DMS53 (cell line): ENCODE measurements at places on chromosomes 11 and 22.

DNA sequence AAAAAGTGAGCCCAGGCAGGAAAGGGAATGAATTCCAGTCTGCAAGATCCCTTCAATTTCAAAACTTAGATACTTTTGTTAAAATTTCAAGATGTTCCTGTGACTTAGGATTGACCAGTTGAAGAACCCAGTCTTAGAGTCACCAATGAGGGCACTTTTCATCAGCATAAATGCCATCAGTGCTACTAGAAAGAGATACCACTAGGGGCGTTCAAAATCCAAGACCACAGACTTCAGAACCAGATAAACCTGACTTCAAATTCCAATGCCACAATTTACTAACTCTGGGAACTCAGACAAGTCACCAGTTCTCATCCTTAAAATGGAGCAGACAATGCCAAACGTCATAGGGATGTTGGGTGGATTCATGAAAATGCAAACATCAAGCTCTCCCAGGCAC lies 523.2 kb downstream of the BUD13 start:
- no peak for DNase-seq

- DNase-seq = peak; percentile 60
Observed at GRCh38 chr11:108223348-108224149, 682 bp downstream of the ATM start.

- DNase-seq = peak; percentile 0
Observed at GRCh38 chr22:27962268-27963044, 43.4 kb upstream of the PITPNB start.

- no peak for DNase-seq
Observed at GRCh38 chr22:31085493-31085824, 4.3 kb downstream of the SMTN start.

DNA sequence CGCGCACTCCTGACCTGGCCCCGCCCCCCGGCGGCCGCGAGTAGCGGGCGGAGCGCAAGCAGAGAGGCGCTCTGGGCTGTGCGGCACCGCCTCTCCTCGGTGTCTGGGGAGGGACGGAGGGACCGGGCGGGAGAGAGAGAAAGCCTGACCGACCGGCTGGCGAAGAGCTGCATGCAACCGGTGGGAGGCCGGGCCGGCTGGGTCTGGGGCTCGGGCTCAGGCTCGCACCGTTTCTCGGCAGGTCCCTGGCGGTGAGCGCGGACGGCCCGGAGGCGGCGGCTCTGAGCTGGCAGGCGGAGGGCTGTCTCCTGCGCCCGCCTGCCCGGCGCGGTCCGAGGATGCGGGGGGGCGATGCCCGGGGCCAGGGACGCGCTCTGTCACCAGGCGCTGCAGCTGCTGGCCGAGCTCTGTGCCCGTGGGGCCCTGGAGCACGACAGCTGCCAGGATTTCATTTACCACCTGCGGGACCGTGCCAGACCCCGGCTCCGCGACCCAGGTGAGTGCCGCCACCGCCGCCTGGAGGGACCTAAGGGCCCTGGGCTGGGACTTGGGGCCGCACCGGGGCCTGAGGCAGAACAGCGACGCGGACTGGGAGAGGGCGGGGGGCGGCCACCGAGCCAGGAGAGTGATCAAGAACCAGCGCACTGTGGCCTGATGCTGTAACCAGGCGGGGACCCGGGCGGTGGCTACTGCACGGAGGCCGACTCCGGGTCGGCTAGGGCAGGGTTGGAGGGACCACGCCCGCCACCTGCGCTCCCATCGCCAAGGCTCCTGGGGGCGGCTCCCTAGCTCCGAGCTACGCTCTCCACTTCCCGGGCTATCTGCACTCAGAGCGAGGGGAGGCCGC lies at the start of gene SYT9:
Gene SYT9, plus strand, starts transcription at position 69 of the 847 bp plus-strand sequence. Its CDS starts 283 bp downstream, at position 352.
- peak; percentile 88 for DNase-seq

GRCh38 chr11:92843455-92843854 lies 126.0 kb upstream of the MTNR1B start:
- no peak for DNase-seq

DNA sequence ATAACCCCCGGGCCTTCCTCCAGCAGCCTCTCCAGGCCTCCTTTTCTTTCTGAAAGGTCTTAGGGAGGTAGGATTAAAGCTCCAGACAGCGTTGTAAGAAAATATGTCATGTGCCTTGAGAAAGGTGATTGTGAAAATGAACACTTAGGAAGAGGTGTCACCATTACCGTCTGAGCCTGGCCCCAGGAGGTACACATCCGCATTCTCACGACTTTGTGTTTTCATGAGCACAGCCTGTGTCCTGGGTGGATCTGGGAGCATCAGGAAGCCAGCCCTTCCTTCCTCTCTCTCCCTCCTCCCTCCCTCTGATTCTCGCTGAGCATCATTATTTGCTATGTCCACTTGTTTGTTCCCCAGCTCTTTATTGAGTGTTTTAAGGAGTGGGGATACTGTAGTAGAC lies 105.1 kb upstream of the CRYBB3 start:
- no peak for DNase-seq

GRCh38 chr11:17735818-17736578 lies 1.4 kb downstream of the KCNC1 start:
- DNase-seq = peak; percentile 48

GRCh38 chr11:84211896-84212295 lies 925.7 kb upstream of the CCDC90B start:
- no peak for DNase-seq

GRCh38 chr22:37306494-37306829 lies 24.2 kb downstream of the CYTH4 start:
- no peak for DNase-seq

- DNase-seq = no peak
Observed at GRCh38 chr11:74319139-74319816, 7.8 kb upstream of the P4HA3 start.

GRCh38 chr11:15705891-15706290 lies 591.2 kb downstream of the INSC start:
- DNase-seq = no peak

DNA sequence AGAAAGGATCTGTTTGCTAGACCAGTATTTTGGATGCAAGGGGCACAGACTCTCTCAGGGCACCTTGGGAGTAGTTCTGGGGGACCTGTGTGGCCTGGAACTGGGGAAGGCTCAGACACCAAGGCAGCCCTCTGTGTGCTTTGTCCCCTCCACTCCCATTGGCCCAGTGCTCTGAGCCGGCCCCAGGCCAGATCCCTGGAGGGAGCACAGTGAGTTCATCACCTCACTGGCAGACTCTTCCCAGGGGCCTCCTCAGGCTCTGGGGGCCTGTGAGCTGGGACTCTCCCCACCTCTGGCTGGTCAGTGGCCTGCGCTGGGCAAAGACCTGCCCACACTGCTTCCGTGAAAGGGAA lies 51.7 kb downstream of the CHRDL2 start:
- no peak for DNase-seq

GRCh38 chr11:74780248-74781005 lies 31.8 kb downstream of the RNF169 start:
- DNase-seq = no peak

DNA sequence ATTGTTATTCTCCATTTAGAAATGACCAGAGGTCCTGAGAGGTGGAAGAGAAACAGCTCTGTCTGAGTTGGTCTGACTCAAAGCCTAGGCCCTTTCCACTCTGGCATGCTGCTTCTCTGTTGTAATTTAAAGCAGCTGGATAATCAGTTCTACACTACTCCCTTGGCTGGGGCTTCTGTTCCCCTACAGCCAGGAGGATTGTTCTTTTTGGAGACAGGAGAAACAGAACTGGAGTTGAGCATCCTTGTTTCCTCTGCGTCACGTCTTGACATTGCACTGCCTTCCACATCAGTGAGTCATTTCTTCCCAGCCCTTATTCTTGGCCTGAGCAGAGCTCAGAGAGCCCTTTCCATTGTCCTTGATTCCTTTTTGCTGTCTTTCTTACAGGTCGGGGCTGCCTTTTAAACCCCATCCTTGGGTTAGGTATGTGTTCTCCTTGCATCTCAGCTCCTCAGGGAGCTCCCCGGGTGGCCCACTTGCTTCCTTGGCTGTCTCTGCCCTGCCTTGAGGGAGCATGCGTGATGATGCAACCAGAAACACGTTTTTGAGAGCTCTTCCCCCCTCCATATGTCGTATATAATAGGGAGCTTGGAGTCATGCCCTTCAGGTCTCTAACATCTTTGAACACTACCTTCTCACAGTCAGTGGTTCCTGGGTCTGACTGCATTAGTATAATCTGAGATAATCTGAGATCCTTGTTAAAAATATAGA lies 35.7 kb downstream of the CYB5R2 start:
- no peak for DNase-seq

GRCh38 chr11:113681711-113682413 lies 24.2 kb downstream of the TMPRSS5 start:
- DNase-seq = peak; percentile 20

DNA sequence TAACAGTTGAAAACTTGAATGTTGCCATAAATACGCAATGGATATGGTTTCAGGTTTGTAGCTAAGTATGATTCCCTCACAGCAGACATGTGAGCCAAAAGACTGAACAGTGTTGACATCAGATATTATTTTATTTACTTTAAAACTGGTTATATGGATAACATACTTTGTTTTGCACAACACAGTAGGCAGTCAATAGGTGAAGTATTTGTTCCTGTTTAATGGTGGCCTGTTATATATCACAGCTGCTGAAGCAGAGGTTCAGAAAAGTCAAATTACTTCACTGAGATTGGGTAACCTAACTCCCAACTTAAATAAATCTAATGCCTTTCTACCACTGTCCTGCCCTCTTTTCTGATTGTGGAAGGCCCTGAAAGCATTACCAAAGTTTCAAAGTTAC lies 44.6 kb downstream of the YAP1 start:
- peak; percentile 74 for DNase-seq

GRCh38 chr11:14502039-14502438 lies 2.4 kb upstream of the COPB1 start:
- no peak for DNase-seq
